ENCODE measurements at places on chromosomes 12 and 14.

- no peak for DNase-seq
Measured at GRCh38 chr14:89537911-89538310, 120.9 kb upstream of the FOXN3 start.

DNA sequence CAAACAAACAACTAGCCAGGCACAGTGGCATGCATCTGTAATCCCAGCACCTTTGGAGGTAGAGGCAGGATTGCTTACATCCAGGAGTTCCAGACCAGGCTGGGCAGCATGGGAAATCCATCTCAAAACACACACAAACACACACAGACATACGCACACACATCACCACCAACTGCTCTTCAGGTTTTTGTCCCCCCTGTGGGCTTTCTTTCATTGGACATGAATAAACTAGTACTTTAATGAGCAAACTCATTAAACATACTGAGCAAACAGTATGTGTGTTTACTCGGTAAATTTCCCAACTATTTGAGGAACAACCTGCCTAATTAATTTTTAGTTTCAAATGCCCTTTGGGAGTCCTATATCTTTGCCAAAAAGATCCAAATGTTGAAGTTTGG, 10.1 kb upstream of the RASSF3 start:
- no peak for DNase-seq

DNA sequence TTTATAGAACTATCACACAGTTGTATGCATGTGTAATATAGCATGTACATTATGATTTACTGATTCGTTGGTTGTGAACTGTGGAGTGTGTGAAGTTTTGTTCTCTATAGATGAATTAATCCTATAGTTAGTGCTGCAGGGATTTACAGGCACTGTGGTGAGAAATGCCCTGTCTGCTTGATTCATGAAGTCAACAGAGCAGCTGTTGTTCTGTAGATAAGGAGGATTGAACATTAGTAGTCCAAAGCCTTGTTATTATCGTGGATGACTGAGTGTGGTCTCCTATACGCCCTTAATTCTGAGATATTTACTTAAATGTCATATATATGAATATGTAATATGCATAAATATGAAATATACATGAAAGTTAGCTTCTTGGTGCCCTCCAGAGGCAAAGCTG, 98.3 kb downstream of the DNAH10 start:
- DNase-seq = no peak

DNA sequence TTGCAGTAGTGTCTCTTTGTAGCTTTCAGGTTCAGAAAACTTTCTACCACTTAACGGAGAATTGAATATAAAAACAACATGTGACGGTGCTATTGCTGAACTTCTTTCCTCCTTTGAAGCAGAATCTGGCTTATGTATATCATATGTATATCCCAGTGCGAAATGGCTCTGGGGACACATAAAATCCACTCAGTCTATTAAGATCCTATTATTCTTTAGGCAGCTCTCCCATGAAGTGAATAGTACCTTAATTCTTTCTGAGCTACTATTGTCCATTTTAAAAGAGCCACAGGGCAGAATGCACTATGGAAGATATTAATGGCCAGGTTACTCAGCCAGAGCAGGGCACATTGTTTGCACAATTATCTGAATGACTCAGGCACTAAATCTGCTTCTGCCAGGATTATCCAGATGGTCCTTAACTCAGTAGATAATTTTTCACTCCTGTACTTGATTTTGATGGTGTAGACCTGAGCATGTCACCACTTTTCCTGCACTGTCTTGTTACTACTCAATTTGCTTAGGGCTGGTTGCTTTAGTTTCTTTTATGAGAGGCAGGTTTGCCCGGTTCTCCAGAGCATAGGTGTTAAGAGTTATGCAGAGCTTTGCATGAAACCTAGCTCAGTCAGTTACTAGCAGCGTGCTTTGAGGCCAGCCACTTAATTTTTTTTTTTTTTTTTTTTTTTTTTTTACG, 5.5 kb downstream of the CNTN1 start:
- no peak for DNase-seq

DNA sequence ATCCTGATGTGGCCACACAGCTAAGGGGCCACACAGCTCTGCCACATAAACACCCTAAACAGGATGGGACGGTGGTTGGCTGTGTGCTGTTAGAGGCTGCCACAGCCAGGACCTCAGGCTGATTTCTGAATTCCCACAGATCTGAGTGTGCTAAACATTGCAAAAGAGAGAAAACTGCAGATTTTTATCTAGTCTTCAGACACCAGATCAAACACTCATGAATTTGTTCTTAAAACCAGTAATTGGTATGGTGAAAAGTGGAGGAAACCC, 190.7 kb downstream of the MON2 start:
- DNase-seq = no peak

DNA sequence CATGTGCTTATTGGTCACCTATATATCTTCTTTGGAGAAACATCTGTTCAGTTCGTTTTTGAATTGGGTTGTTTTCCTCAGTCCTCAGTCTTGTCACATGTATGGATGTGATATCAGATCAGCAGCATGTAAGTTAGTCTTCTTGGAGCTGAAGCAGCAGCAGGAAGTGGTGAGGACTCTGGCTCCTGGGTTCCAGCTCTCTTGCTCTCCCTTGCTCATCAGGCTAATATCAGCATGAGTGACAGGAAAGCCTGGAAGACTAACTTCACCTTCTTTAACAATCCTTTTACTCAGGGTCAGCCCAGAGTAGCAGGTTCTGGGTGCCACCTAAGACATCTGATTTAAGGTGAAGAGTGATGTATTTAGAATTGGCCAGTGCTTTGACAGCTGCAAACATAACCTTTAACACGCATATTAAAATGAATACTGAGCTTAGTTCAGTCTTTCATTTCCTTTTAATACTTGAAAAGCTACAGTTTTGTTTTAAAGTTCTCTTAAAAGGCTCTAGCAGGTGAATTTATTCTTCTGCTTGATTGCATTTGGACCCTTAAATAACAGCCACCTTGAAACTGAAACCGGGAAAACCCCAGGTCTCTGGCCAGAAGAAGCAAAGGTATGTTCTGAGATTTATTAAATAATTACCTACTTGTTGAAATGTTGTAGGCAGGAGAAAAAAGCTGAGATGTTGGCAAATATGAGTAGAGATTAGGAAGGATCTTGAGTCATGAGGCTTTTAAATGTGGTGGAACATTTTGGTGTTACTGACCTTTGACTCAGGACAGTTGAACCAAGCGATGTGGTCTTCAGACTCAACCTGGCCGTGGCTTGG, 54.3 kb downstream of the DRAM1 start:
- DNase-seq = peak; percentile 83

- DNase-seq = no peak
Measured at GRCh38 chr12:67241482-67241881, 27.7 kb upstream of the CAND1 start.

GRCh38 chr14:100030452-100031153, 34.6 kb upstream of the EVL start:
- DNase-seq = no peak

GRCh38 chr14:100644784-100645183, 57.6 kb upstream of the BEGAIN start:
- no peak for DNase-seq

DNA sequence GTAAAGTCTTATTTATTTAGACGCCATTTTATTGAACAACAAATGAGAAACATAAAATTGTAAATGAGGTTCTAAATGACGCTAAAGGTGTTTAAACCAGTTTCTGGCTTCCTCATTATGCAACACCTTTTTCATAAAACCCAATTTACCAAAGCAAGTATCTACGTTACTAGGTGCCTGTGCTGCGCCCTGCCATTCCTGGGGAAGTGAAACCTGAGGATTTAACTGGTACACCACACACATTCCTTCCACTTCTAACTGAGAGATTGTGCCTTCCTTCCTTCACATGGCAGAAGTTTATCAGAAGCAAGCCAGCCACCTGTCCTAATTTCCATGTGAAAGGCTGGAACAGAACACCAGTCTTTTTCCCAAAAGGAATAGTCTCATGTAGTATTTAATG, 40.3 kb upstream of the GCH1 start:
- peak; percentile 3 for DNase-seq

GRCh38 chr12:126895951-126896913, 1370.7 kb upstream of the TMEM132C start:
- DNase-seq = no peak

- no peak for DNase-seq
Measured at GRCh38 chr12:74245458-74245857, 292.2 kb upstream of the ATXN7L3B start.

GRCh38 chr12:45232146-45232755, 16.4 kb downstream of the ANO6 start:
- no peak for DNase-seq

DNA sequence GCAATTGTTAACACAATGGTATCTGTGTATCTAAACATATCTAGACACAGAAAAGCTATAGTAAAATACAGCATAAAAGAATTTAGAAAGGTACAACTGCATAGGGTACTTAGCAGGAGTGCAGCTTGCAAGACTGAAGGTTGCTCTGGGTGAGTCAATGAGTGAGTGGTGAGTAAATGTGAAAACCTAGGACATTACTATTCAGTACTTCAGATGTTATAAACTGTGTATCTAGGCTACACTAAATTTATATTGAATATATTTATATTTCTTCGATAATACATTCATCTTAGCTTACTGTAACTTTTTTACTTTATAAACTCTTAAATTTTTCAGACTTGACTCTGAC, 409.0 kb upstream of the DCN start:
- no peak for DNase-seq

DNA sequence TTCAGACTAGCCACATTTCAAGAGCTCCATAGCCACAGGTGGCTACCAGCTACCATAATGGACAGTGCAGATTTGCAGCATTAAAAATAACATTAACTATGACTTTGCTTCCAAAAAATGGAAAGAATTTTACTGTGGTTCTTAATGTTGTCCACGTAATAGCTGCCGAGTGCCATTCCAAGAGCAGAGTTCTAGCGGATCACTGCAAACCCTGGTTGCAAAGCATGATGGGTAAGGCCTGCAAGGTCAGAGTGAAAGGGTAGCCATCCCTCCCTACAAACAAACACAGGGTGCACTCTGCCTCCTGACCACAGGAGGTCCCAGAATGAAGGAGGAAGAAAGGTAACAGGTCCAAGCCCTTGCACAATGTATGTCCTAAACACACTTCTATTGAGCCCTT, 157.6 kb downstream of the DPF3 start:
- DNase-seq = no peak

GRCh38 chr12:28090835-28091234, 99.4 kb upstream of the CCDC91 start:
- no peak for DNase-seq

GRCh38 chr12:124835656-124836410, 27.8 kb downstream of the SCARB1 start:
- no peak for DNase-seq

DNA sequence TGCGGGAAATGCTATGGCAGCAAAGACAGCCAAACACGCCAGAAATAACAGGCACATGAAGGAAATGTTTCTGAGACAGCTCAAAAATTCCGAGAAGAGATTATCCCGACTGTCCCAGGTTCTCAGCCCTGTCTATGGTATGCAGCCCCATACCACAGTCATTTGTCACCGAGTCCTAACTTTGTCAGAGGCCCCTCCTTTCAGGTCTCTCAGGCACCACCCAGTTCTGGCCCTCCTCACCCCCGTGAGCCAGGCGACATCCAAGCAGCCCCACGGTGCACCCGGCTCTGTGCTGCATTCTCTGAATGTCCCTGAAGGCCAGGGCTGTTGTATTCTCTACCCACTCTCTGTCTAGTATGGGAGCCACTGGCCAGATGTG, 24.0 kb downstream of the SSH1 start:
- no peak for DNase-seq

- no peak for DNase-seq
Measured at GRCh38 chr12:19615384-19615725, 176.1 kb downstream of the AEBP2 start.

DNA sequence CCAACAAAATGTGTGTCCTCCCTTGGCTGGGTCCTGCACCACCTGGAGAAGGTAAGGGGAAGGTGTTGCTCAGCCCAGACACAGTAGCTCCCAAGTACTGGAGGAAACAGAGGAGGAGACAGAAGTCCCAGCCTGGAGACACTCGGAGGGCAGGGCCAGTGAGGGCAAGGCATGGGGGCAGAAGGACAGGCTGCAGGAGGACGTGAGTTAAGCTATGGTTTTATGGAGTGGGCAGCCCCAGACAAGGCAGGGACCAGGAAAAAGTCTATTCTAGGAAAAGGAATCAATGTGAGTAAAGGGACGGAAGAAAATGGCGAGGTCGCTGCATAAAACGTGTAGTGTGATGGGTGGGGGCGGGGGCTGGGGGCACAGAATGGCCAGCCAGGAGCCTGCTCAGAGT, 210.1 kb upstream of the DIO3 start:
- DNase-seq = no peak

DNA sequence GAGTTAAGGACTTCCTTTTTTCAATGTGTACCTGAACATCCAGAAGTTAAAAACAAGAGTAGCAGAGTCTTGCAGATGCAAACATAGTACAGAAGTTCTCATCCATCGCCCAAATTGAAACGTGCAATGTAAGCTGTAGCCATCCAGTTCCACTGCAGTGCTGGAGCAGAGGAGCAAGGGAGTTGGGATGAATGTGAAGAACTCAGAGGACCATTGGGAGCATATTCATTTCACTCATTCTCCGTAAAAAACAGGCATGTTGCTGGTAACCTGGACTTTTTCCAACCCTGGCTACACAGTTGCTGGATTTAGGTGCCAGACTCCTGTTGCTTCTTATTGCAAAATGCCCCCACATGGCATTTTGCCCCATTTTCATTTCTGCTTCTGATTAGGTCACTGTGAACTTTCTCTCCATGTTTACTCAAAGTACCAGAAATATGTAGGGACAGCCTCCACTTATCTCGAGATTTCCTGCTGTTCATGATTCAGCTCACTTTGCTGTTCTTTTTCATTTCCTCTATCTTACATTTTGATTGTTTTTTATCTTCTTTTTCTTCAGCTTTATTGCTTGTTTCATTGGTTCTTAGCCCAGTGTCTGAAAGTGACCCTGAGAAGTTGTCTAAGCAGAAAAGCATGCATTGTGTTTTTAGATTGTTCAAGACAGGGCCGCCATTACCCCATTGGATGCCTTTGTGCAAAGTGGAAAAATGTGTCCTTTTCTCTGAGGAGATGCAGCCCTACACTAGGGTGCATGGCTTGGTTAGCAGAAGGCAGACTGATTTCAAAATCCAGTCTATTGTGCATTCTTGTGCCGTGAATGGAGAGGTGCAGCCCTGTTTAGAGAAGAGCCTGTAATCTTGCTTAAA, 109.0 kb upstream of the AMIGO2 start:
- no peak for DNase-seq

GRCh38 chr12:42469355-42470175, 120.0 kb downstream of the PRICKLE1 start:
- DNase-seq = peak; percentile 94

- DNase-seq = no peak
Measured at GRCh38 chr14:25521616-25522015, 471.7 kb upstream of the STXBP6 start.

DNA sequence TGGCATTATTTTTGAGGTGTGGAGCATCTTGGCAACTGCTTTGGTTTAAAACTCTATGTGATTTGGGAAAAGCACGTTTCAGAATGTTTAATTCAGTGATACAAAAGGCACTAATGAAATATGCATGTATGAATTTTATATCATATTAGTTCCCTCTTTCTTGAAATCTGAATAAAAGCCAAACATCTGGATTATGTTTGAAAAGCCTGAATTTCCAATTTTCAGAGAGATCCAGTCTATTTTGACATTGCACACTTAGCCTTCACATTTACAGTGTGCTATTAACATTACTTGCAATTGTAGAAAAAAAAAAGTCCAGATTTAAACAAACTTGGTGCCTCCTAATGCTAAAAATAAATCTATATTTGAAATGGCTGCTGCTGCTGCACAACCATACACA, 219.1 kb upstream of the NPAS3 start:
- no peak for DNase-seq
